Lower lobe of right lung (tissue), 2 donors: ENCODE measurements at places on chromosomes 7 and 10. TPM values are rescaled to one million over a fixed set of nuclear protein-coding genes. Genes with fewer than 3 reads are reported as not detected.

GRCh38 chr10:43667761-43668386 is 19.2 kb upstream of the ZNF32 start:
- no peaks in the 10 kb centered on the region for H3K36me3 ChIP-seq
- DNase-seq, result no peak
- H3K27ac ChIP-seq, result no peak overlapping the region
- peaks cover 41% of the 10 kb centered on the region for H3K27me3 ChIP-seq
- peaks cover 7% of the 10 kb centered on the region for H3K4me1 ChIP-seq

- H3K36me3 ChIP-seq, result peaks cover 94% of the 10 kb centered on the region
- H3K27ac ChIP-seq, result no peak overlapping the region
- H3K27me3 ChIP-seq, result no peaks in the 10 kb centered on the region
- DNase-seq, result no peak
- H3K4me3 ChIP-seq, result no peak overlapping the region
These were observed 285.6 kb downstream of the USP6NL start for GRCh38 chr10:11325817-11326216.

- no peaks in the 10 kb centered on the region for H3K36me3 ChIP-seq
- H3K4me1 ChIP-seq, result no peaks in the 10 kb centered on the region
- no peak for DNase-seq
- no peak overlapping the region for H3K27ac ChIP-seq
- H3K4me3 ChIP-seq, result no peak overlapping the region
These were observed 91.7 kb upstream of the CHST15 start for GRCh38 chr10:124185084-124185483.

LRRN3 gene
- 6.1 TPM for total RNA-seq

BRAT1 gene
- total RNA-seq, result 24.4 TPM
